Placental pericyte (primary cell): ENCODE measurements at places on chromosomes 12 and 14. TPM values are rescaled to one million over a fixed set of nuclear protein-coding genes. Genes with fewer than 3 reads are reported as not detected.

The NOVA1 gene
- under 0.01 and 0.43 TPM in 2 replicates for total RNA-seq

The PDZRN4 gene
- total RNA-seq: not detected in 2 replicates

The RNASE13 gene
- total RNA-seq: not detected in 2 replicates

The CCDC196 gene
- not detected in 2 replicates for total RNA-seq

The RTN1 gene
- total RNA-seq: 0.22 and 0.29 TPM in 2 replicates

The GTF2H3 gene
- total RNA-seq: 40.9 and 47.4 TPM in 2 replicates

The INHBC gene
- not detected in 2 replicates for total RNA-seq

The MAP3K9 gene
- total RNA-seq: 0.14 and 0.88 TPM in 2 replicates

The AGAP2 gene
- total RNA-seq: 0.22 and 0.29 TPM in 2 replicates

The TUBA1A gene
- 185 and 1,342 TPM in 2 replicates for total RNA-seq

The CCDC38 gene
- total RNA-seq: under 0.01 TPM in 1 of 2 replicates, not detected in the other

The SPRYD3 gene
- 19.9 and 35.5 TPM in 2 replicates for total RNA-seq

The CACNA1C gene
- total RNA-seq: 2.4 and 3.6 TPM in 2 replicates

The NRIP2 gene
- total RNA-seq: not detected in 2 replicates

The ASB2 gene
- total RNA-seq: 1.1 TPM in 1 of 2 replicates, not detected in the other

The GRIN2B gene
- not detected in 2 replicates for total RNA-seq

The CCDC197 gene
- not detected in 2 replicates for total RNA-seq

The LHX5 gene
- not detected in 2 replicates for total RNA-seq

The TC2N gene
- total RNA-seq: under 0.01 and 0.14 TPM in 2 replicates

The CLMN gene
- 0.14 and 2.6 TPM in 2 replicates for total RNA-seq

The HEBP1 gene
- total RNA-seq: 8.9 and 27.4 TPM in 2 replicates

The OR6C3 gene
- not detected in 2 replicates for total RNA-seq

The RHEBL1 gene
- total RNA-seq: 0.22 and 1.6 TPM in 2 replicates

The KRT78 gene
- total RNA-seq: not detected in 2 replicates

The ALDH2 gene
- 17.8 and 98.5 TPM in 2 replicates for total RNA-seq

The SRRM4 gene
- not detected in 2 replicates for total RNA-seq

The MDGA2 gene
- under 0.01 and 0.43 TPM in 2 replicates for total RNA-seq

The MYO1H gene
- total RNA-seq: not detected in 2 replicates

The DLGAP5 gene
- 1.1 and 41.8 TPM in 2 replicates for total RNA-seq

The AHNAK2 gene
- 9.2 and 69.4 TPM in 2 replicates for total RNA-seq

The LRP1-AS gene
- total RNA-seq: not detected in 2 replicates

The ZFYVE1 gene
- 16.8 and 32.0 TPM in 2 replicates for total RNA-seq

The FGF23 gene
- total RNA-seq: not detected in 2 replicates

The PLCZ1 gene
- 0.57 TPM in 1 of 2 replicates, not detected in the other for total RNA-seq

The GPR84 gene
- not detected in 2 replicates for total RNA-seq

The CSRP2 gene
- total RNA-seq: 23.4 and 30.4 TPM in 2 replicates

The SLC10A1 gene
- total RNA-seq: not detected in 2 replicates

The SPTSSA gene
- total RNA-seq: 8.3 and 13.9 TPM in 2 replicates

The CHST11 gene
- total RNA-seq: 6.8 and 34.4 TPM in 2 replicates

The PPP4R4 gene
- 0.43 and 0.88 TPM in 2 replicates for total RNA-seq

The TOX4 gene
- 32.6 and 43.1 TPM in 2 replicates for total RNA-seq

The ACOT4 gene
- total RNA-seq: 0.57 and 1.5 TPM in 2 replicates

The TMPRSS12 gene
- not detected in 2 replicates for total RNA-seq

The SYNDIG1L gene
- not detected in 2 replicates for total RNA-seq

The HOXC12 gene
- total RNA-seq: not detected in 2 replicates
